Activated CD4-positive, alpha-beta T cell treated with anti-CD3 and anti-CD28 coated beads, Interleukin-2, amount 50 U/mL, for 48 hours (primary cell): ENCODE measurements at places on chromosomes 2 and 18.

GRCh38 chr2:43576981-43577892 lies 18.6 kb downstream of the THADA start:
- DNase-seq: no peak

- no peak for DNase-seq
Observed at GRCh38 chr18:32803568-32803967, 30.7 kb upstream of the KLHL14 start.

DNA sequence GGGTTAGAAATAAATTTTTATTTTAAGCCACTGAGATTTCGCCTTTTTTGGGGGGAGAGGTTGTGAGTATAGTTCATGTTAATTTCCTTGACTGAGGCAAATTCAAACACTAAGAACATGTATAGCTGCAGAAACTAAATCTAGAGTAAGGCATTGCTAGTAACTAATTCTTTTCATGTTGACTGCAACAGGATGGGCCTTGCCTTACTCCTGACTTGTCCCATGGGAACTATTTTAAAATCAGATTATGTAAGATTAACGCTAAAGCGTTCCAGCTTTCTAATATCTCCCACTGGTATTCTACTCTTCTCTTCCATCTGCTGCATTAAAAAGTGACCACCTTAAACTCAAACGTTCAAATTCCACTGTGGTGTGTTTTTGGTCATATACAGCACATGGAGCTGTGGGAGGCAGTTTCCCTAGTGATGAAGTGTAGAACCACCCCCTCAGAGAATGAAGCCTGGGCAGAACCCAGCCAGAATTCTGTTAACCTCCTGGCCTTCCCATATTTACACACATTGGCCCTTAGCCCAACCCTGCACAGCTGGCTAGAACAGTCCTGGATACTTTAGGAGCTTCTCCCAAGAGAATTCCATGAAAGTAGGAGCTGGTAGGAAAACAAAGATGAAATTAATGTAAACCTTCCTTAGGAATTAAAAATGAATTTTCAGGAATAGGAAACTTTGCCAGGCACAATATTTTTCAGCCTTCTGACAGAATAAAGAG lies 687.8 kb downstream of the SLC4A3 start:
- no peak for DNase-seq

GRCh38 chr2:52955079-52955478 lies 812.5 kb upstream of the CHAC2 start:
- DNase-seq: no peak

DNA sequence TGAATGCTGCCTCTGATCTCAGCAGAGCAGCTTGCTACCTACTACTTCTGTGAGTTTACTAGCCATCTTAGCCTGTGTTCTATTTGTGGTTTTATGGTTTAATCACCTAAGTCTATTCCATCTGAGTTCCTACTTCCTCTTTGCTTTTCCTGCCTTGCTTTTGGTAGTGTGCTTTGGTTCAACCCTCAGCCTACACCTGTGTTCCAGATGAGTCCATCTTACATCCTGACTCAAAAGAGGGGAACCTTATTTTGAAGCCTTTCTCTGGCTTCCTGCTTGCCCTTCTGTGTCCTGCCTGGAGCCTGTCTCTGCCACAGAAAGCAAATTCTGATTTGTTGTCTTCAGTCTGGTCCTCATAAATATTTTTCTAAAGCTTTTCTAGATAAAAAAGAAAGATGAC lies 530.3 kb upstream of the MEX3C start:
- DNase-seq: no peak

DNA sequence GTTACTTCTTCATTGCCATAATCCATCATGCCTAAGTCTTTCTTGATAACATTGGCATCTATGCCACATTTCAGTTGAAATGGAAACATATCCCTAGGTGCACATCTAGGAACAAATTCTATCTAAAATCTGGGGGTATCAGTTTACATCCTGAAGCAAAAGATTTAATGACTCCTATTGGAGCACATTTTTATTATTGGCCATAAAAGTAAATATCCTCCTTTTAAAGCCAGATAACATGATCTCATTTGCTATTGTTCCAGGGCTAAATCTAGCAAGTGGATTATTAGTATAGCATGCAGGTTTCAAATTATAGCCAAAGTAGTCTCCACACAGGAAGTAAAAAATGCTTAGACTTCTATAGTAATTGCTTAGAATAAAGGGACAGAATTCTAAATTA lies 193.2 kb downstream of the CDH2 start:
- no peak for DNase-seq

DNA sequence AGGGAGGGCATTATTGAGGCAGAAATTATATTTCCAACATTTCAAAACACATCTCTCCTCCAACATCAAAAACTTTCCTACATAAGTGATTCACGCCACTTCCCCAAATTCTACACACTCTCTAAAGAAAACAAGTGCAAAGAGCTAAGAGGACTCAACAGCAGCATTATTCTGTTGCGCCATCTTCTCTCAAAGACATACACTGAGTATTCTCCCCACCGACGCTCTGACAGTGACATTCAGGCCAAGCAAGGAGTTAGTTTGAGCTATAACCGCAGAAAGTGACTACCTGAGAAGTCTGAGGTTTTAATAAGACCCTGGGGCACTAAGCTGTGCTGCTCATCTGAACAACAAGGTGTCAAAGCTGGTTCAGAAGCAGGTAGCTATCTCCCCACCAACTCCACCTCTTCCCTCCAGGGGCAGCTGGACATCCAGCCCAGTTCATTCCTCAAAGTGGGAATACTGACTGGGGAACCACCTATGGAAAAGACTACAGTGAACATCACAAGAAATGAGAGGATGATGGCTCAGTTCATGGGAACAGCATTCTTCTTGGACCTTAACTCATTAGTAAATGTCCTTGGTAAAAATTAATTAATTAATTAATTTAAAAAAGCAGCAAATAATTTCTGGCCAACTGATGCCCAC lies 309.5 kb upstream of the CCDC68 start:
- DNase-seq: no peak

- DNase-seq: no peak
Observed at GRCh38 chr2:30541680-30542079, 94.6 kb downstream of the LCLAT1 start.

GRCh38 chr2:219871351-219871750 lies 243.9 kb downstream of the SLC4A3 start:
- no peak for DNase-seq

GRCh38 chr18:68148863-68149262 lies 566.0 kb downstream of the TMX3 start:
- no peak for DNase-seq

GRCh38 chr2:100819370-100820272 lies at the start of gene NPAS2:
TSS of gene NPAS2 (plus strand) at chr2:100820139. CDS start at chr2:100904755, 84,616 bp downstream.
- DNase-seq: peak; percentile 27

GRCh38 chr2:211159972-211160371 lies 603.6 kb downstream of the CPS1 start:
- no peak for DNase-seq

DNA sequence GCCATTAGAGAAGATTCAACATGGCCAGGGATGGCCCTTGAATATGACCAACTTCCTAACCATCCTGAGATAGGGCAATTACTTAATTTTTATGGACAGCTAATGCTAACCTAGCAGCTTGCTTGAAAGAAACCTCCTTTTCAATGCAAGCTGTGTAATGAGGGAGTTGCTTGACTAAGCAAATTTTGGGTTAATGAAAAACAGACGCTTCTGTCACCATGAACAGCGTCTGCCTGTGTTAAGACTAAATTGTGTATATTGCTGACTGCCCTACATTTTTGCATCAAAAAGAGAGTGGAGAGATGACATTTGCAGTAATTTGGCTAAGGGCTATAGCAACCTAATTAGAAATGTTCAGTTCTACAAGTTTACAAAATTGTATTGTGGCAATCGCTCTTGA lies 319.2 kb upstream of the LRATD1 start:
- DNase-seq: no peak
